Activated T-cell treated with anti-CD3 and anti-CD28 coated beads, Interleukin-2, amount 50 U/mL, for 48 hours (primary cell): ENCODE measurements at places on chromosomes 4 and X.

DNA sequence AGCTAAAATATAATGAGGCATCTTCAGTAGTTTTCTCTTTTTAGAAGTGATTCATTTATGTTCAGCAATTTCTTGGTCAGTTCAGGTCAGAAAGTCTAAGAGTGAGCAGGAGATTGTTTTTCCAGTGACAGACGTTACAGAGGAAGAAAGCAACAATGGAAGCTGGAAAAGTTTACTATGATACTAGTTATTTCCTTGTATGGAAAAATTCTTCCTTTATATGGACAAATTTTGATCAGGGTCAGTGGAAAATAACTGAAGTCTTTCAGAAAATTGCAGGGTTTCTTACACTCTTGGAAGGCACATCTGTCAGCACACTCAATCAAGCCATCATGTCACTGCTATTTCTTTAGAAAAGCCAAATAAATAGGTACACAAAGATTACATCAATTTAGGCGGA, 1120.7 kb downstream of the FAT4 start:
- DNase-seq, result no peak

GRCh38 chr4:14528918-14529317, 473.4 kb upstream of the CPEB2 start:
- DNase-seq, result no peak

- DNase-seq, result no peak
Measured at GRCh38 chr4:6126971-6127745, 73.2 kb downstream of the JAKMIP1 start.

- no peak for DNase-seq
Measured at GRCh38 chrX:13747836-13748235, 13.3 kb downstream of the OFD1 start.

DNA sequence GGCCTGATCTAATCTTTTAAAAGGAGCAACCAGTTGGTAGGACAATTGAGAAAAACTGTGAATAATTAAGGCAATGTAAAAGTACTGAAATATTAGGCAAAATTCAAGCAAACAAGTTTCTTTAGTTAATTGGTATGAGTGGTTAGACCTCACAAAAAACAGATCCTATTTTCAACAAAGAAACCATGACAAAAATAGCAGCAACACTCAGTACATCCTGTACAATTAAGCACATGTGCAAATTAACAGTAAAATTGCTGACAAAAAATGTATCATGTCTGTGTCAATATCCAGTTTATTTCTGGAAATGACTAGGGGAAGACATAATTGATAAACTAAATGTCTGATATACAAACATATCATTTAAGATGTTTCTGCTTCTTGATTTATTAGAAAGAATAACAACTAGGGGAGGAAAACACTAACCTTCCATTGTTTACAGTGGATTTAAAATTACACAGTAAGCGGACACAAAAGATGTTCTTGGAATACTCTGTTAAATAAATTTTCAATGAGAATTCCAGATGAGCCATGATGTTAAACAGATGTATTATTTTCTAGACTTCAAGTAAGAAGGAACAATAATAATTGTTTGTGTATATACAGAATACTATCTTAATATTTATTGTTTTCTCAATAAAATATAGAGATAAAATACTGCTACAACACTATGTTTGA, 638.9 kb downstream of the SPRY1 start:
- no peak for DNase-seq

DNA sequence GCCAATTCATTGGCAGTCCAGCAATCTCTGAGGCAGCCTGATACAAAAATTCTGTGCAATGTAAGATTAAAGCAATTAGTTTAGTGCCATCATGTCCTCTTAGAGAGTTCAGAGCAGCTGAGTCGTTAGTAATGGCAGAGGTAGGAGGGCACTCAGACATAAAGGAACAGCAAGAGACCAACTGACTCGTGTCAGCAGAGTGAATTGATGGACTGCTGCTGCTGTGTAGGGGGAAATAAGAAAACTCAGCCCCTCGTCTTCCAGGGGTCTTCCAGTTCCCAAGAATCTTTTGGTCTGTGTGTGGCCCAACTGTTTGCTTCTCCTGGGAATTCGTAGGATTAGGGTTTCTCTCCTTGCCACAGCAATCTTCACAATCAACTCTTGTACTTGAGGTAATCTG, 100.9 kb downstream of the TTC29 start:
- DNase-seq, result no peak

DNA sequence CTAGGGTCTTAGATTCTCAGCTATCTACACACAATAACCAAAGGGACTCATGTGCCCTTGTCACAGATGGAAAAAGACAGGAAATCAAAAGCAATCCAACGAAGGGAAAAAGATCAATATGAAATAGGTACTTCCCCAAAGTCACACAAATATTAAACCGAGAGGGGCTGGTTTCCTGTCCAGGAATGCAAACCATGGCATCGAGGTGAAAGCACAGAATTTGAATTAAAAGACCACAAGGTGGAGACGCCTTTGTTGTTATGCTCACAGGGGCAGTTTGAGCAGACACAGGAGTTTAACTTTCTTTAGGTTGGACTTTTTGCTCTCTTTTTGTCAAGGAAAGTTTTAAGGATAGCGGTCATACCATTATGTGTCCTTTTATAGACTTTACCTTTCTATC, 14.3 kb downstream of the H2BW1 start:
- no peak for DNase-seq

DNA sequence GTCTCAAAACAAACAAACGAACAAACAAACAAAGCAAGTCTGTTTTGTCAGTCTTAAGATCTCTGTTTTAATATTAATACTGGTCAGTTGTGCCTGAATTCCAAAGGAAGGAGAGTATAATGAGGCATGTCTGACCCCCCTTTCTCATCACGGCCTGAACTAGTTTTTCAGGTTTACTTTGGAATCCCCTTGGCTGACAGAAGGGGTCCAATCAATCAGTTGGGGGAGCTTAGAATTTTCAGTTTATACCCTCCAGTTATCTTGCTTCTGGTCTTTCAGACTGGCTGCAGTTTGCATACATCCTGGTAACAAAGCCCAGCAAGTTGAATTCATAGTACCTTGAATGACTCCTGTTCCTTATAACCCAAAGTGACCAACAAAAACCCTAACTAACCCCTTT, 41.1 kb downstream of the TBC1D9 start:
- no peak for DNase-seq

DNA sequence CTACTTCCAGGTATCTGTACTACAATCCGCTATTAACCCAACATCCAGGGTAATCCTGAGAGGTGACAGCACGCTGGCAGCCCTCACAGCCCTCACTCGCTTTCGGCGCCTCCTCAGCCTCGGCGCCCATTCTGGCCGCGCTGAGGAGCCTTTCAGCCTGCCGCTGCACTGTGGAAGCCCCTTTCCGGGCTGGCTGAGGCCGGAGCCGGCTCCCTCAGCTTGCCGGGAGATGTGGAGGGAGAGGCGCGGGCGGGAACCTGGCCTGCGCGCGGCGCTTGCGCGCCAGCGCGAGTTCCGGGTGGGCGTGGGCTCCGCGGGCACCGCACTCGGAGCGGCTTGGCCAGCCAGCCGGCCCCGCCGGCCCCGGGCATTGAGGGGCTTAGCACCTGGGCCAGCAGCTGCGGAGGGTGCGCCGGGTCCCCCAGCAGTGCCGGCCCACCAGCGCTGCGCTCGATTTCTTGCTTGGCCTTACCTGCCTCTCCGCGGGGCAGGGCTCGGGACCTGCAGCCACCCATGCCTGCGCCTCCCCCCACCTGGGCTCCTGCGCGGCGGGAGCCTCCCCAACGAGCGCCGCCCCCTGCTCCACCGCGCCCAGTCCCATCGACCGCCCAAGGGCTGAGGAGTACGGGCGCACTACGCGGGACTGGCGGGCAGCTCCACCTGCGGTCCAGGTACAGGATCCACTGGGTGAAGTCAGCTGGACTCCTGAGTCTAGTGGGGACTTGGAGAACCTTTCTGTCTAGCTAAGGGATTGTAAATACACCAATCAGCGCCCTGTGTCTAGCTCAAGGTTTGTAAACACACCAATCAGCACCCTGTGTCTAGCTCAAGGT, 87.3 kb downstream of the PRSS12 start:
- peak; percentile 67 for DNase-seq

- no peak for DNase-seq
Measured at GRCh38 chr4:185040523-185040922, 22.2 kb downstream of the HELT start.

GRCh38 chr4:3037957-3038461, 36.3 kb downstream of the HTT-AS start:
- peak; percentile 39 for DNase-seq

GRCh38 chrX:27085346-27085745, 377.8 kb downstream of the PPP4R3C start:
- DNase-seq, result no peak

DNA sequence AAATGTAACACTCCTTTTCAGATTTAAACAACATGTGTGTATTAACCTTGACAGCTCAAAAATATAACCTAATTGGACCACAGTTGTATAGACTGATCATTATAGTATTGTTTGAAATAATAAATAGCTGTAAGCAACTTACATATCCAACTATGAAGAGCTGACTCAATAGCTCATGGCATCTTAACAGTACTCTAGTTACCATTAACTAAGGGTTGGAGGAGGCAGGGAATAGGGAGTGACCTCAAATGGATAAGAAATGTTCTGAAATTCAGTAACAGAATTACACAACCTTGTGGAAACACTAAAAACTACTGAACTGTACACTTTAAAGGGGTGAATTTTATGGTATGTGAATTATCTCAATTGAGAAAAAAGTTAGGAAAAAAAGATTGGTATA, 136.5 kb upstream of the CPEB2 start:
- DNase-seq, result no peak

- DNase-seq, result no peak
Measured at GRCh38 chr4:143234153-143234552, 49.4 kb downstream of the USP38 start.

DNA sequence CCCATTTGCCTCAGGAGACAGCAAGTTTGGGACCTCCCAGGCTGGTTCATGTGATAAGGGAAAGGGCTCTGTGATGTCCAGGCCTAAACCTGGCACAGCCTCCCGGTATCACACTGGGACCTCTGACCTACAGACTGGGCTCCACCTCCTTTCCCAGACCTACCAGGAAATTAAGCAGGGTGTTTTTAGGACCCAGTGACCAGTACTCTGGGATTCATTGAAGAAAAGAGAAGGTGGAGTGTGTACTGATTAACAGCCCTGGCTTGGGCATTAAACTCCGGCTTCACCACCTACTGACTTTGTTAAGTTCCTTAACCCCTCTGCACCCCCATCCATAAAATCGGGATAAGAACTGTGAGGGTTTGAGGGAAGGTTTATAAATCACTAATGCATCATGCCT, 28.6 kb downstream of the ASB9 start:
- DNase-seq, result no peak

DNA sequence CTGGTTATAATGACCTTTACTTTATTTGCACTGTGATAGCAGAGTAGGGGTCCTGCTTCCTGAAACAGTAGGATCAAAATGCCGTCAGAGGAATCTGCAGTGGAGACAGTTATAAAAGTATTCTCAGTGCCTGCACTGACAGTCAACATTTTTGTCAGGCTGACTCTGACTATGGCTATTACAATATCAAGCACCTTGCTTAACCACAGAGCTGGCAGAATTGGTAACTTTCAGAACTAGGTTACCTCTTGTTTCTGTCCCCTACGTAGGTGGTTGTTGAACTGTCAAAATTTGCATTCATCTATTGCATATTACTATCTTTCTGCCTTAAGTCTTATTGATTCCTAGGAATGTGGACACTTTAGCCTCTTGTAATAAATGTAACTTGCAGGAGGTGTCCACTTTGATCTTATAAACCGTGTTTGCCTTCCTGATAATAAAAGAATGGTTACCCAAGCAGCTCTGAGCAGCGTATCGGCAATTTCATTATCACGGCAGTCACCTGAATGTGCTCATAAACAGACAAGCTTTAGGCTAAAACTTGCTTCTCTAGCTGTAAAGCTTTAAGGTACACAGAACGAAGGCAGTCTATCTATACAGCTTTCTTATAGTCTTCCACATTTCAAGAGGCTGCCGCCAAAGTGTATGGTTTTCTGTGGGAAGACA, 353.0 kb upstream of the GALNT7 start:
- no peak for DNase-seq

DNA sequence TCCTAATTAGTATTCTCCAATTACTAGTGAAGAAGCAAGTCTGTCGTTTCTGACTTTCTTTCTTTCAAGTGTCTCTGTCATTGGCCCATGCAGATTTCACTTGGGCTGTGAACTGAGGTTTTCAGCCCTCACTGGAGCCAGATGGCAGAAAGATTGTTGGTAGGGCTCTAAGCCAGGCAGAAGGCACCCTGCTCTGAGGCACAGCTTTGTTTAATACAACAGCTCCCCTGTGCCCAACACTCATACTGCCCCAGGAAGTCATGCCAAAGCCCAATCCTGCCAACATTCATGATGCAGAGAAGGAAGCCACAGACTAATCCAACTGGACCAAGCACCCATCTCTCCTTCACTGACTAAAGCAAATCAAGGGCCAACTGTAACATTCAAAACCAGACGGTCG, 117.1 kb upstream of the FRG1 start:
- DNase-seq, result no peak

DNA sequence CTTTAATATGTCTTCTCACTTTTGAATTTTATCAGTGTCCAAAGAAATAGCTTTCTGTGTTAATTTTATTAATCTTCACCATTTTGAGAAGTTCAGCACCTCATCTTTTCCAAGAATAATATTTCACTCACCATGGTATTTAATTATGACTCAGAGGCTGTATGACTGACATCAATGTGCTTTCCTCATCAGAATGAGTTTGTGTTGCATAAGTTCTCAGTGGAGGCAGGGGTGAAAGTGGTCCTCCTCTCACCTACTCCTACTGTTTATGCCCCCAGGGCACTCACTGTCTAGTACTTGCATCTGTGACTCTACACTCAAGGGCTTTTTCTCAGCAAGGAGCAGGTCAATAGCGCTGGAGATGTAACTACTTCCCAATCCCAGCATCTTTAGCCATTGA, 905.3 kb upstream of the INTU start:
- no peak for DNase-seq

- DNase-seq, result no peak
Measured at GRCh38 chrX:134999469-134999868, 8.7 kb downstream of the SMIM10 start.

DNA sequence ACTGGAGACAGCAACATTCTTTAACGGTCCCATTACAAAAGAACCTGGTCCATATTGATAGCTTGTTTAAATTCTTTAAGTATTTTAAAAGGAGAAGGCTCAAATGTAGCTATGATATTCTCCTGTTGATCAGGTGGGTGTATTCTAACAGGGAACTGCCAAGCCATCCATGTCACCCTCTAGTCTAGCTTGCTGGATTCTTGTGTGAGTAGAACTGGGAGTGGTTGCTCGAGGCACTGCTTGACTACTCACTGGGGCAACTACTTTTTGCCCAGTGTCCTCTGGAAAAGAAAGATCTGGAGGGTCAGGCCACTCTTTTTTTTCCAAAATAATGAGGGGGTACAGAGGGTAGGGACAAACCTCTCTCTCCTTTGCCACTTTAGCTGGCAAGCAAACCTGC, 155.1 kb downstream of the ZNF518B start:
- no peak for DNase-seq

DNA sequence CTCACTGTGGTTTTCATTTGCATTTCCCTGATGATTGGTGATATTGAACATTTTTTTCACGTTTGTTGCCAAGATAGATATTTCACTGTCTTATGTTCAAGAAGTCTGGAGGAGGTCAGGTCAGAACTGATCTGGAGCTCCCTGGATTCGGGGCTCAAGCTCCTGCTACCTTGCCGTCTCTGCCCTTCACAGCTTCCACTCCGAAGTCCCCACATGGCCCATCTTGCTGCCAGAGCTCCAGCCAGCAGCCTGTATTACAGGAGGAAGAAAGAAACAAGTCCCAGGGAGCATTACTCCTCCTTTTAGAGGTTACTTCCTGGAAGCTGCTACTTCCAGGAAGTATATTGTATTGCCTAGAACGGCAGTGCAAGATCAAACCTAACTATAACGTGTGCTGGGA, 17.9 kb upstream of the CDKN2AIP start:
- no peak for DNase-seq
